ENCODE measurements at places on chromosomes 13 and 19.

DNA sequence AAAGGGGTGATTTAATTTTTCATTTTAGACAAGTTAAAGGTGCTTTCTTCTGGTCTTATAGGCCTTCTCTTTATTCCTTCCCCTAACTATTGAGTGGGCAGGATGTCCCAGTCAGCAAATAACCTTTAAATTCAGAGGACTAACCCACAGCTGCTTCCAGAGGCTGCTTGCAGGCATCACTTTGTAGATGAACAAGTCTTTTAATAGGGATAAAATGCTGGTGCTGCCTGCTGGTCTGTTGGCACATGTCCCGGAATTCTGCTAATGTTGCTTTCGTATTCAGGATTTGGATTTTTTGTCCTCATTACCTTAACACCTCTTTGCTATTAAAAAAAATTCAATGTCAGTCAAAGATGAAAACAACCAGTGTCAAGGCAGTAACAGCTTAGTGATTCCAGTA, 132.7 kb upstream of the KL start:
- DNase-seq: no peak

GRCh38 chr13:48181482-48182145, 51.4 kb upstream of the ITM2B start:
- no peak for DNase-seq

GRCh38 chr13:112446867-112447266, 70.7 kb downstream of the SPACA7 start:
- no peak for DNase-seq

DNA sequence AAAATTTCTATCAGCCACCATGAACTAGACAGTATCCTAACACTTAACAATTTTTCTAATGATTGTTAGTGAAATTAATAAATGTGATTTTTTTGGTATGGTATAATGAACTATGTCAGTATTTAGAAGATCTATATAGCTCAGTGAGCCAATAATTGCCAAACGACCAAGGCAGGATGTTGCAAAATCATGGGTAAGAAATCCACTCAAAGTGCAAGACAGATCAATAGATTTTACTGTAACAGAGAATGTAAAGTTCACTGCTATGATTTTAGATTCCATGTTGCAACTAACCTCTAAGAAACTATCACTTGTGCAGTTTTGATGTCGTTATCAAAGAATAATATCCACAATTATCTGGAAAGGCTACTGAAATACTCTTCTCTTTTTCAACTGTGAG, 44.0 kb upstream of the MYCBP2 start:
- DNase-seq: no peak

DNA sequence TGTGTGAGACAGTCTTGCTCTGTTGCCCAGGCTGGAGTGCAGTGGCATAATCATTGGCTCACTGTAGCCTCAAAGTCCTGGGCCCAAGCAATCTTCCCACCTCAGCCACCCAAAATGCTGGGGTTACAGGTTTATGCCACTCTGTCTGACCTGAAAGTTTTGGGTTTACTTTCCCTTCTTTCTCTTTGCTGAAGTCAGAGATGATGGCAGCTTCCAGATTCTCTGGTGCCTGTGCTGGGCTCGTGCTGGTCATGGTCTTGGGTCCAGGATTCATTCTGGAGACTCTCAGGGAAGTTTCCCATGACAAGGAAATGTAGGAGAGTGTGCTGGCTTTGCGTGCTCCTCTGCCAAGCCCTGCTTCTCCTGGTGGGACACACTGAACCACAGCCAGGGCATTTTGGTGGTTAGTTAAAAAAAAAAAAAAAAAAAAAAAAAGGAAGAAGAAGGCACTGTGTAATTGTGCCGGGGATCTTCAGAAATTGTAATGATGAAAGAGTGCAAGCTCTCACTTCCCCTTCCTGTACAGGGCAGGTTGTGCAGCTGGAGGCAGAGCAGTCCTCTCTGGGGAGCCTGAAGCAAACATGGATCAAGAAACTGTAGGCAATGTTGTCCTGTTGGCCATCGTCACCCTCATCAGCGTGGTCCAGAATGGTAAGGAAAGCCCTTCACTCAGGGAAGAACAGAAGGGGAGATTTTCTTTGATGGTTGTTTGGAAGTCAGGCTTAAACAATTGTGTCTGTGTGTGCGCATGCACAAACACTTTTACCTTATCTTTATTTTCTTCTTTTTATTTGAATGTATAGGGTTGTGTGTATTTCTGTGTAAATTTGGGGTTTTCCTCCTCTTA, at the start of gene ALOX5AP:
Gene ALOX5AP (plus strand): TSS at position 519 of the 847 bp plus-strand sequence. CDS start 63 bp downstream, at position 582.
- no peak for DNase-seq

DNA sequence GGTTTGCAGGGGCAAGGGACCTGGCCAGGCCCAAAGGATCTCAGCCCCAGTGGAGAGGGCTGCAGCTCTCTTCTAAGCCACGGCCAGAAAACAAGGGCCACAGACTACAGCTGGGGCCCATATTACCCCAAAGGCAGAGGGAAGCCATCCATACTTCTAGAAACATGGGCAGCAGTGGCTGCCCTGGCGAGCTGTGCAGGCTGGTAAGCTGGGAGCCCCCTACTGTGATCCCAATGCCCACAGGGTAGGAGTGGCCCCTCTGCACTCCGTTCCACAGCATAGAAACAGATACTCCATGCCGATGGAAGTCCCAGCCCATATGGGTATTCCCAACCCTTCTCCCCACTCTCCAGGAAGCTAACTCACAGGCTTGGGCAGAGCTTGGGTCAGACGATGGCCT, 25.1 kb downstream of the VSTM2B start:
- DNase-seq: no peak

DNA sequence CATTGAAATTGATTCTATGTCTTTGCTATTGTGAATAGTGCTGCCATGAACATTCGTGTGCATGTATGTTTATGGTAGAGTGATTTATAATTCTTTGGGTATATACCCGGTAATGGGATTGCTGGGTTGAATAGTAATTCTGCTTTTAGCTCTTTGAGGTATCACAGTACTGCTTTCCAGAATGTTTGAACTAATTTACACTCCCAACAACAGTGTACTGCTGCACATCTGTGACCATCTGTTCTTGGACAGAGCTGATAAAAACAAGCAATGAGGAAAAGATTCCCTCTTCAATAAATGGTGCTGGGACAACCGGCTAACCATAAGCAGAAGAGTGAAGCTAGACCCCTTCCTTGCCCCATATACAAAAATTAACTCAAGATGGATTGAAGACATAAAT, 231.0 kb downstream of the MYO16 start:
- no peak for DNase-seq

DNA sequence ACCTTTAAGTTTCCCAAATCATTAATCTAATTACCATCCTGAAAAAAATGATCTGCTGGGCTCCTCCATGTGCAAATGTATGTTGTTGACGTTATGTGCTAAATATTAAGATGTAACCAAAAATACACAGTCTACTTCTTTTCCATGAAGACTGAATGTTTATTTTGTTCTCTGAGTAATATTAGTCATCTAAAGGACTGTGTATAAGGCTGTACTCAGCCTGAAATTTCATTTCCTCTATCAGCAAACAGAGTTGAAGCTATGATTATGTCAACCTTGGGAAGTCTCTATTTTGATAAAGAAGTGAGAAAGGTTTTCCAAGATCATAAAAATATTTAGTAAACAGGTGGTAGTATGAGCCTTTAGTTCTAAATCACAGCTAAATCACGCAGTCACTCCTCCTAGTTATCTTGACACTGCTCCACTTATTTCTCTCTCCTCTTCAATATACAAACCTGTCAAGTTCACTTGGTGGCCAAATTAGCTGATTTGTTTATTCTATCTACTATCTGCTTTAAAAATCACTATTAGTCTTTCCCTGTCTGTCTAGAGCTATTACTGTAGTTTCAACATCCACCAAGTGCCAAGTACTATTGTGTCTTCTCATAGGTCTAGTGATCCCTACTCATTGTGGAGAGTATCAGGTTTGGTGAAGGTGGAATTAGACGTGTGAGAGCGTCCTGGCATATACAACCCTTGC, 211.7 kb upstream of the STARD13 start:
- DNase-seq: no peak

GRCh38 chr13:72782717-72783116, 784 bp downstream of the PIBF1 start:
- DNase-seq: no peak
